Suppressor macrophage treated with lipopolysaccharide for 1 hour (primary cell): ENCODE measurements at places on chromosomes 4 and X.

DNA sequence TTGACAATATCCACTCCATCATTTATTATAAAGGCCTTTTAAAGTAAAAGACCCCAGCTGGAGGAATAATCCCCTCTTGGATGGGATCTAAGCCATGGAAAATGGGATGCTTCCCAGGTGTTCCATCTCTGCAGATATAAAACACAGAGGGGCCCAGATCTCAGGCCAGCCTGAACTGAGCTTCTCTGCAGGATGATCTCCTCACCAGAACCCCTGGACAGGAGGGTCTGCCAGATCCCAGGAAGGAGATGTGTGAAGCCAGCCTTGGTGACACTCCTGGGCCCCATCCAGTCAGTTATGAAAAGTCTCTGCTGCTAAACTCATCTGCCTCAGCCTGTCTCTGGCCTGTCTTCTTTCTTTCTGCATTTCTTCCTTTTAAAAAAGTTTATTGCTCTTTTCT, 56.7 kb downstream of the HTRA3 start:
- DNase-seq: no peak

GRCh38 chr4:38281371-38282071, 321.3 kb downstream of the PTTG2 start:
- DNase-seq: no peak

DNA sequence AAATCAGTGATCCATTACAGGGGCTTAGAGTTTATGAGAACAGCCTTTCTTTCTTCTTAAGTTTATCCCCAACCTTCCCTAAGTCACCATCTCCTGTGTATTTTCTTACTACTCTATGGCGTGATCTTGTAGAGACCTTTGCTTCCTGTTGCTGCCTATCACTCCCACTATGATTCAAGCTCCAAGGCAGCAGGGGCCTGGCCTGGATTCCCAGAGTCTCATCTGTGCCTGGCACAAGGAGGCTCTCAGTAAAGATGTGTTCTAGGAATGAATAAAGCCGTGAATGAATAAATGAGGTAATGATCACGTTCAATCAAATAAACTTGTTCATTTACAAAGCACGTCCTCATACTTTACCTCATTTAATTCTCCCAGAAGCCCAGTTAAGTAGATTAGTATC, 45.4 kb downstream of the CC2D2A start:
- no peak for DNase-seq

DNA sequence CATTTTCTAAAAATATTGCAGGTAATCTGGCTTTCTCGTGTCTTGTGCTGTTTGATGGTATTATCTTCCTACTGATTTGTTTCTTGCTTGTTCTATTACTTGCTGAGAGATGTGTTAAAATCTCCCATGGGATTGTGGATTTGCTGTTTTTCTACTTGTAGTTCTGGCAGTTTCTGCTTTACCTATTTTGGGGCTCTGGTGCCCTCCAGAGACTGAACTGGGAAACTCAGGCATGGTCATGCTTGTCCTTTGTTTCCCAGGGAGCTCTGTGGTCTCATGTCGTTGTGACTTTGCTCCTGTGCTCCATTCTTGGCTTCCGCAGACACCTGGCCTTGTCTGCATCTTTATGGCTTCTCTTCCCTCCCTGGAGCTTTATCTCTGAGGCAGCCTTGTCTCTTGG, 39.5 kb downstream of the NSD2 start:
- peak; percentile 42 for DNase-seq

GRCh38 chr4:112109360-112110058, 35.7 kb upstream of the FAM241A start:
- peak; percentile 63 for DNase-seq

- DNase-seq: no peak
These were observed 50.1 kb downstream of the FBXW7 start for GRCh38 chr4:152485726-152486276.

DNA sequence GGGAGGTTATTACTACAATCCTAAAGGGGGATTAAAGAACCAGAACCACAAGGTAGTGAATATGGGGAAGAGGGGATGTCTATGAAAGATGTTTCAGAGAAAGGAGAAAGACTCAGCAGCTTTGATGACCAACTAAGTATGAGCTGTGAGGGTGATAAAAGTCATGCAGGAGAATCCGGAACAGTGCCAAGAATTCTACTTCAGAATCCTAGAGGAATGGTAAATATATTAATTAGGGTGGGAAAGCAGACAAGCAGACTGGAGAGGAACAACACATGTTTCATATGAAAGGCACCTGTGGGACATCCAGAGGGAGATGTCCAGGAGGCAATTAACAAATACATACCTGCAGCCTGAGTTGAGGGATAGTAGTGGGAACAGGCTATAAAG, 642.2 kb upstream of the DIPK2B start:
- no peak for DNase-seq

DNA sequence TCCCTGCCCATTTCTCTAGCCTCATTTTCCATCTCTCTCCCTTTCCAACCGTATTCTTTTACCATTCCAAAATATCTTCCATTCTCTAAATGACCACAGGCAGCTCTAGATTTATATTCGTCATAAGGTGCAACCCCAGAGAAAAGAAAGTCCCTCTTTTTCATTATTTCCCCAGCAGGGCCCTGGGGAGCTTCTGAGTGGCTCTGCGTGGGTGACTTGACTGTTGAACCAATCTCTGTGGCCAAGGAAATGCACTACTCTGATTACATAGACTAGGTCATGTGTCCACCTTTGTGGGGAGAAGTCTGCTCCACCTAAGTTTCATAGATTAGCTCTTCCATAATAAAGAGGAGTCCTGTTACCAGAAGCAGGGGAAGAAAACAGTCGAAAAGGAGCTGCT, 51.4 kb downstream of the ATOH1 start:
- no peak for DNase-seq

GRCh38 chrX:136694431-136695087, 46.6 kb downstream of the CD40LG start:
- peak; percentile 27 for DNase-seq

GRCh38 chrX:129961180-129962083, 21.0 kb upstream of the BCORL1 start:
- DNase-seq: peak; percentile 59

DNA sequence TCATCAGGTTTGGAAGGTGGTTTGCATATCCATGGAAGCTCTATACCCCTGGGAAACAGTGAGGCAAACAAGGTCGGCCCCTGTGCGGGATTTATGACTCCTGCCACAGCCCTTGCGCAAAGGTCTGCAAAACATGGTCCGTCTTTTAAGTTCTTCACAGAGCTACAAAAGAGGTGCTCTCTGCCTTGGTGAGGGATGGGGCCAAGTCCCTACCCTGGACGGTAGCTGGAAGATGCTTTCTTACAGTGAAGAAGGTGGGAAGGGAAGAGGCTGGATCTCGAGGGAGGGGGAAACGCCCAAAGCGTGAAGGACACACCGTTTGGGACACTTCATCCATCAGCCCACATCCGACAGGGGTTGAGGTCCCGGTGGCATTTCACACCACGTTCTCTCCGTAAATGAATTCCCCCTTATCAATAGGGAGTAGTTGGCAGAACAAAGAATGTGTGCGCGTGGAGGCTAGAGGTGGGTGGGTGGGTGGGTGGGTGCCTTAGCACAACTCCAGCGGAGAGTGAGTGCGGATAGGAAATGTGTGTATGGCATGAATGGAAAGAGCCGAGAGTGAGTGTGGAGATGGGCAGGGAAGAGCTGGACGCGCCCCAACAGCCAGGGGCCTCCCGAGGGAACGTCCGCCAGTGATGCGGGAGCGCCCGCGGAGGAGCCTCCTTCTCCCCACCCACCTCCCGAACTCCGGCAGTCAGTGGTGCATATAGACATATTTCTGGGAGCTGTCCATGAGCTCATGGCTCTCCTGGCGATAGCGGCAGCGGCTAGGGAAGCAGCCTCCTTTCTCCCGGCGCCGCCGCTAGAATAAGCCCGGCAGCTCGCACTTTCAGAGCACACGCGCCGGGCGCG, 68.3 kb downstream of the LARP7 start:
- peak; percentile 25 for DNase-seq

- no peak for DNase-seq
These were observed 53.1 kb downstream of the HPRT1 start for GRCh38 chrX:134513091-134513490.

DNA sequence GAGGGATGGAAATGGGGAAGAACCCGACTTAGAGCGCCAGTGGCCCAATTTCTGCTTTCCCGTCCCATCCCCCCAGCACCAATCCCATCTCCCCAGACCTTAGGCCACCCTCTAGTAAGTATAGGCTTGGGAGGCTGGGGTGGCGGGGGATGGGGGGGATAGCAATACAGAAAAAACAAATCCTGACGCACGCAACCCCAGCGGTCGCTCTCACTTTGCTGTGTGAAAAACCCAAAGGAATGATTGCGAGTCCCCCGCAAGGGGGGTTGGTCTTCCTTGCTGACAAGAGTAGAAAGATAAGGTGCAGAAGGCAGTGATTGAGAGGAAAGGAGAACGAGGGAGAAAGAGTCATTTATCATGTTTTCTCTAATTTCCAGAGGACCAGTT, 863 bp downstream of the CPE start:
- DNase-seq: no peak

DNA sequence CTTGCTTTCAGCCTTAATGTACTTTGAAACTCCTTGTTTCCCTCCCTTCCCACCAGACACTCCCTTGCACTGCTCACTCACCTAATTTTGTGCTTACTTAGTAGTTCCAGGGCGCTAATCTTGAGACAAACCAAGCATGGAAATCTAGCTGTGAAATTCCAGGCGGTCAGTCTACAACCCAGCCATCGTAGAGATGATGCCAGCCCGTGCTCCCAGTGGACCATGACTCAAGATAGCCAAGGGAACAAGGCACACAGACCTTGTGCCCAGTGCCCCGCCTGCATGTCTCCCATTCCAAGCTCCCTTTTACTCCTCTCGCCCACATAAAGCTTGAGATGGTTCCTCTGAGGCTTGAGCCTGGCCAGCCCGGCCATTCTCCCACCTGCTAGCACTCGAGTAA, 11.1 kb downstream of the TREX2 start:
- no peak for DNase-seq

DNA sequence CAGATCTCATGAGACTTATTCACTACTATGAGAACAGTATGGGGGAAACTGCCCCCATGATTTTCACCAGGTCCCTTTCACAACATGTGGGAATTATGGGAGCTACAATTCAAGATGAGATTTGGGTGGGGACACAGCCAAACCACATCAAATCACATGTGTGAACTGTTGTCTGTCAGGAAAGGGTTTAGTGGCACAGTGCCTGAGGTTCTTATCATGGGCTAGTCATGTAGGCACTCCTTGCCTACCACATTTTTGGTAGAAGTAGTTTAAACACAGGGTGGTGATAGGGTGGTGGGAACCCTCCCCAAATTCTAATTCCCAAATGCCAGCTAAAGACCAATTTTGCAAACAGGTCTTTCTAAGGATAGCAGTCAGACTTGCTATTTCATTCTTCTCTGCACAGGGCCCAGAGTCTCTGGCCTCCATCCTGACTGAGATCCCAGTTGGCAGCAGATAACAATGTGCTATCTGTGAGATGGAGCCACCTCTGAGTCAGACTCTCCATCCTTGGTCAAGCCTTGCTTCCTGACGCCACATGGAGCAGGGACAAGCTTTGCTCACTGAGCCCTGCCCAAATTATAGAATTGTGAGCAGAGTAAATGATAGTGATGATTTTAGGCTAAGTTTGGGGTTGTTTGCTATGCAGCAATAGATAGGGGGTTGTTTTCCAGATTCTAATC, 33.5 kb upstream of the SETD7 start:
- no peak for DNase-seq

DNA sequence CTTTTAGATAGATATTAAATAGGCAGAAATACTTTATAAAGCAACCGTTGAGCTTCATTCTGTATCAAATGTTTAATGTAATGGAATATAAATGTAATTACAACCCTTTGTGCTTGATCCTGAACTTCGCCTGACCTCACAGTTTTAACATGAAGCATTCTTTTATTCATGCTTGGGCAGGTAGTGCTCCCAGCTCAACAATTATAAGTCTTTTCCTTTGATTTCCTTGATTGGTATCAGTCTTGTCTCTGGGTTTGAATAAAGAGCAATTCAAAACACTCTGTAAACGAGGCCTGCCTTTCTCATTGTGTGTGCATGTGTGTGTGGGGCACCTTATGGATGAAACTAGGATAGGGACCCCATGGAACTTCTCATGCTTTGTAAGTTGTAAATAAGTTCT, 6.8 kb downstream of the METAP1 start:
- no peak for DNase-seq

- no peak for DNase-seq
These were observed 107.6 kb downstream of the SOWAHB start for GRCh38 chr4:76790377-76790776.

GRCh38 chr4:32858971-32859370, 2138.8 kb downstream of the PCDH7 start:
- no peak for DNase-seq

DNA sequence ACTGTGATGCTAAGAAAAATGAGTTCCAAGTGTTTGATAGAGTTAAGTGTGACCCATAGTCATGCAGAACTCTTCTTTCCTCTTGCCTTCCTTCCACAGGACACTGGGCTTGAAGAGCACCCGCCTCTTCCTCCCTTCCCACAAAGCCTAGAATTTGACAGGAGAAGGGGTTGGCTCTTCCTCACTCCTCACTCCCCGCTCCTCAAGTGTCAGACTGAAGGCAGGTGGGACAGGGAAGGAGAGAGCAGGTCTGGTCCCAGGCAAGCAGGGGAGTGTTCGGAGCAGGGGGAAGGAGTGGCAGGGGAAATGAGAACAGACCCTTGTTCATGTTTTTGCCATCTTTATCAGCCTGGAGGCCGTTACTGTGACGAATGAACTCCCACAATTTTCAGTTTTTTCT, 10.7 kb downstream of the MAGED2 start:
- no peak for DNase-seq

GRCh38 chr4:143375326-143376073, 38.8 kb downstream of the GAB1 start:
- peak; percentile 46 for DNase-seq

DNA sequence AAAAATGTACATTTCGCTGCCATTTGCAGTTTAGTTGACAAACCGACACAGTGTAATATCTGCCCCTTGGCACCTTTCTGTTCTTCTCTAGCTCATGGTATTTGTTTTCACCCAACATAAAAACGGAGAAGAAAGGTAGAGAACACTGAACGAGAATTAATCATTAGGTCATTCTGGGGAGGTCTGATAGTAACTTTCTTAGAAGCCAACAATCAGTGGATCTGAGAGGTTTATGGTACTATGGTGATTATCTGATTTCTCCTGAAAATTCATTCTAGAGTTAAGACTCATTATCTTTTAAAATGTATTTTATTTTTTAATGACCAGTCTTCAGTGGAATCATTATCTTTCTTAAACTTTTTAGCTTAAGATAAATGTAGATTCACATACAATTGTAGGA, 8.5 kb downstream of the RAPGEF2 start:
- DNase-seq: no peak

DNA sequence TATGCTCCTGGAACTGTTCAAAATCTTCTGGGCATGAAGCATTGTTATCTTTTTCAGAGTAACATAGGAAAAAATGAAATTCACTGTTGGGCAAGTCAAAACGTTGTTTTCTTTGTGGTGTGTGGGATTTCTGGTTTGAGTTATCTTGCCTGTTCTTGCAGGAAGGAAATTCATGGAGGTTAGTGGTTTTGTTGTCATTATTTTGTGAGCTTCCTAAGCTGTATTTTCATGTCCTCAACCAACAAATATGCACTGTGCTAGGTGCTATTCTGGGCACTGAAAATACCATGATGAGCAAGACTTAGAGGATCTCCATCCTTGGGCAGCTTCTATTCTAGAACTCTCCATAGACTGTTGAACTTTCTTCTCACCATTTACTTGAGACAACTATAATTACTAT, 16.9 kb downstream of the SPINK2 start:
- no peak for DNase-seq

GRCh38 chrX:124254611-124255010, 77.8 kb upstream of the TEX13D start:
- no peak for DNase-seq
